ENCODE measurements at places on chromosomes 3 and 15. TPM values are rescaled to one million over a fixed set of nuclear protein-coding genes. Genes with fewer than 3 reads are reported as not detected.

- DNase-seq, result no peak
Observed at GRCh38 chr3:89165636-89166263, 58.3 kb downstream of the EPHA3 start.

DNA sequence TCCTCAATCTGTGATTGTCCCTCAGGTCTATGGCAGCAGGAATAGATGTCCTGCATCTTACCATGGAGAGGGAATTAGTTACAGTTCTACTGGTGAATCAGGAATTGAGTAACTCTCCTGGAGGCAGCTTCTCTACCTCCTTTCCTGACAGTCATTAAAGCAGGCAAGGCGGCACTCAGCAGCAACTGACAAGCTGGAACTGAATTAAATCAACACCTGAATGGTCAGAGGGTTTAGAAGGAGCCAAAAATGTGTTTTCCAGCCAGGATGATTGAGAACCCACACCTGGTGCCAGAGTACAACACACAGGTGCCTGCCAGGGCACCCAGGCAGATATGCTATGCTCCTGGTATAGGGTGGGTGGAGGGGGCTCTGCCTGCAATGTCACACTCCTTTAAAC is 43.1 kb upstream of the TIPARP start:
- no peak for DNase-seq

DNA sequence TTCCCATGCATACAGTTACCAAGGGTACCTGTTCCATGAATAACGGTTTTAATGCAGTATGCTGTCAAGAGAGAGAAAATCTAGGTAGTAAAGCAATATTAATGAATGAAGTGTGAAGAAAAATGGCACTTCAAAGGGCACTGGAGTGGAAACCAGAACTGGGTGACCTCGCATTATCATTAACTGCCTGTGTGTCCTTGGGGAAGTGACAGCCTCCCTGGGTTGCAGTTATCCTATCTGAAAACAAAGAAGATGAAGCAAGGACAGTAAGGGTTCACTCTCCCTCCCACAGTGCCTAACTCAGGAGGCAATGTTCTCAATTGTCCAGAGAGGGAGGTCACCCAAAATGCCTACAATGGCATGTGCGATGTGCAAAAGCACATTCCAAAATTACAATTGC is 15.1 kb downstream of the MTHFS start:
- no peak for DNase-seq

DNA sequence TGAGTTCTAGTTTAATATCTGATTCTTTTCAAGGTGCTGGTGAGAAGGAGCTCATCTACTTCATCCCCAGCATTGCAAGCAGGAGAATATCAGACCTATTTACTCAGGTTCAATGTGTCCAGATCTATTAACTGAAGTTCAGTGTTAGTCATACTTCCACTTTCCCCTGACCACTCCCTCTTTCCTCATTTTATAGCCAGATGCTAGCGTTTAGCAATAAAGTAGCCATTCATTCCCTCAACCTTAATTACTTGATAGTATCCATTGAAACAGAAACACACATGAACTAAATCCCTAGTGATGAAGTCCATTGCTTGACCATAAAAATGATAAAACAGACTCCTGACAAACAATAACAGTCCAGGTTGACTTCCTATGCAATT is 60.0 kb downstream of the RPL22L1 start:
- no peak for DNase-seq

The CDHR4 gene
- not detected for total RNA-seq

GRCh38 chr15:62894322-62895085 is 148.0 kb upstream of the TPM1 start:
- peak; percentile 20 for DNase-seq

The LTF gene
- not detected for total RNA-seq

- DNase-seq, result no peak
Observed at GRCh38 chr15:52486003-52486996, 42.4 kb downstream of the MYO5A start.

GRCh38 chr3:151130428-151130827 is 45.0 kb downstream of the MED12L start:
- no peak for DNase-seq

GRCh38 chr3:186950402-186951093 is 20.2 kb downstream of the ST6GAL1 start:
- no peak for DNase-seq

The FSTL1 gene
- total RNA-seq, result not detected

The GPR176 gene
- total RNA-seq, result not detected

DNA sequence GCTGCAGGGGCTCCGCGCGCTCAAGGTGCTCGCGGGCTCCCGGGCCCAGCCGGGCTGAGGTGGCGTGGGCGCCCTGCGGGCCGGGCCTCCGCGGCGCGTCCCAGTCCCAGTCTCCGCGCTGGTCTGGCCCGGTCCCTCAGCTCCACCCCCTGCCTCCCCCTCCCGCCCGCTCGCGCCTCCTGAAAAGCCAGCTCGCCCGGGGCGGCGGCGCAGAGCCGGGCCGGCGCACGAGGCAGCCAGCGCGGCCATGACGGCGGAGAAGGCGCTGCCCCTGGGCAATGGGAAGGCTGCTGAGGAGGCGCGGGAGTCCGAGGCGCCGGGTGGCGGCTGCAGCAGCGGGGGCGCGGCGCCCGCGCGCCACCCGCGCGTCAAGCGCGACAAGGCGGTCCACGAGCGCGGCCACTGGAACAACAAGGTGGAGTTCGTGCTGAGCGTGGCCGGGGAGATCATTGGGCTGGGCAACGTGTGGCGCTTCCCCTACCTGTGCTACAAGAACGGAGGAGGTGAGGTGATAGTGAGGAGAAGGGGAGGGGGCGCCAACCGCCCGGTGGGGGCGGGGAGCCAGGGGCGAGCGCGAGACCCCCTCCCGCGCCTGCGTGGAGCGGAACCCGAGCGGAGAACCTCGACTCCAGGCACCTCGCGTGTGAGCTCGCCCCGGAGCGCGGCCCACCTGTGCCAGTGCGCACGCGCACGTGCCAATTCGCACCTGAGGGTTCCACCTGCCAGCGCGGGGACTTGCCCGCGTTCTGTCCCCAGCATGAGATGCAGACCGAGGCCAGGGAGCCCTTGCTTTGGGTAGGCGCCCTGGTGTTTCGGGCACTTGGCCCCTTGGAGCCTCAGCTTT is at the start of gene SLC6A11:
Gene SLC6A11, plus strand, starts transcription at position 210 of the 844 bp plus-strand sequence. Its CDS starts 38 bp downstream, at position 248.
- no peak for DNase-seq

GRCh38 chr3:192408007-192408646 is 319.2 kb downstream of the FGF12 start:
- DNase-seq, result no peak

DNA sequence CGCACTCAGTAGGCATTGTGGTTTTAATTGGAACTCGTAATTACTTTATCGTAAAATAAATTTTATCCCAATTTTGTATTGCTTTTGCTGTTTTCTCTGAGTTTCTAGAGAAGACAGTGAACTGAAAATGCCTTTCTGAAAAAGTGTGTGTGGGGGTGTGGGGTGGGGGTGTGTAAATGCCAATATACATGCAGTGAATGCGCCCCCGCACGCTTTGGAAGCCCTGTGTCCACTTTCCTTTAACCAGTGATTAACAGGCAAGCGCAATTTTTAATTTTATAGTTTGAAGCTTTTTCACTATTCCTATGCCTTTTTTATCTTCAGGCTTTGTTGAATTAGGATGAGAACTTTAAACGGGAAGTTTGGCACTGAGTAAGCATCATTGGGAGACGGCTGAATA is 47.4 kb upstream of the GMNC start:
- no peak for DNase-seq

DNA sequence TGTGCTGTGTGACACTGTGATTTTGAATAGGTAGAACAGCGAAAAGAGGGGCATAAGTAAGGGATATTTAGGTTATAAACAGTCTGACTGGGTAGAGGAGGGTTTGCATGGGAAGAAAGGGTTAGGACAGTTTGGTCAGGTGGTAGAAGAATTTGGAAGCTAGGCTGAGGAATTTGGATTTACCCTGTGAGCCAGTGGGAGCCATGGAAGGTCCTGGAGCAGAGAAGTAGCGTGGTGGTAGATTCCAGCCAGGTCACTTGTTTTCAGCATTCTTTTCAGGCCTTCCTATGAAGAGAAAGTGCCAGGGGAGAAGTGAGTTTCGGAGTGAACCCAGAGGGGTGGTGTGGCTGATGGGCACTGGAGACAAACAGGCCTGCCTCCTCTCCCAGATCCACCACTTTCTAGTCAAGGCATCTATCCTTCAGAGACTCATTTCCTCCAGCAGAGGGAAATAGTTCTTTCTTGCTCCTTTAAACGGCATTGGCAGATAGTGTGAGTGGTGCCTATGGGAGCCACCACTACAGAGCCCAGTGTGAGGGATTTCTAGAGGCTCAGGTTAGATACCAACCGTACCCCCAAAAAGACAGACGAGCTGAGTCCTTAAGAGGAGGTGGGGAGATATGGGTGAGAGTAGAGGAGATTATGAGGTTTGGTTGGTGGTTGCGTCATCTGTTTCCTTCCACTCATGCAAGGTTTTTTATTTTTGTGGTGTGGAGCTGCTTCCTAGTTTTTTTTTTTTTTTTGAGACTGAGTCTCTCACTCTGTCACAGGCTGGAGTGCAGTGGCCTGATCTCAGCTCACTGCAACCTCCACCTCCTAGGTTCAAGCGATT is 21.2 kb downstream of the PXK start:
- DNase-seq, result peak; percentile 74

DNA sequence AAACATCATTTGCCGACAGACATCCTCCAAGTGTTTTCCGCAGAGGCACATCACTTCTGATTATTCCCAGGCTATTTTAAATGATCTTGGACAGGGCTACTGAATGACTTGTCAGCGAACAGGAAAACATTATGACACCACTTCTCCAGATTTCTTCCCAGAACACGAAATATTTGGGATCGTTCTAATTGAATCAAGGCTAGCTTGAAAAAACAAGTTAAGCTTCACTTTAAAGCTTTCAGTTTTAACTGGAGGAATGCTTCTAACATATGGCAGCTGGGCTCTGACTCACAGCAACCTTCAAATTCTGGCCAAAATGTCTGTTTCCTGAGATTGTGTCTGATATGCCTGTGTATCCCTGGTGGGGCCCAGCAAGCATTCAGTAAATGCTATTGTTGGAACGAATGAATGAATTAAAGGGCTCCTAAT is 127.0 kb upstream of the ICE2 start:
- no peak for DNase-seq

- no peak for DNase-seq
Observed at GRCh38 chr15:52558196-52558595, 10.6 kb downstream of the ARPP19 start.

- no peak for DNase-seq
Observed at GRCh38 chr15:58260205-58260724, 122.1 kb downstream of the AQP9 start.

The CSPG4 gene
- total RNA-seq, result 0.11 TPM
